AG04450 (cell line): ENCODE measurements at places on chromosomes 16 and 17.

DNA sequence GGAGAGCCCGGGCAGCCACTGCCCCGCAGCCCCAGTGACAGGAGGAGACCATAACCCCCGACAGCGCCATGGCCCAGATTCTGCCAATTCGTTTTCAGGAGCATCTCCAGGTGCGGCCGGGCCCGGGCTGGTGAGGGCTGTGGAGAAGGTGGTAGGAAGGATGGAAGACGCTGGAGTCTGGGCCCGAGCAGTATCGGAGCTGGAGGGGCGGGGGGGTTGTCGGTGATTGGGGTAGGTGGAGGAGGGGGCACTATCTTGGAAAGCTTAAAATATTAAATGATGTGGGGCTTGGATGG is 317 bp downstream of the CLTC start:
- no peak for DNase-seq

DNA sequence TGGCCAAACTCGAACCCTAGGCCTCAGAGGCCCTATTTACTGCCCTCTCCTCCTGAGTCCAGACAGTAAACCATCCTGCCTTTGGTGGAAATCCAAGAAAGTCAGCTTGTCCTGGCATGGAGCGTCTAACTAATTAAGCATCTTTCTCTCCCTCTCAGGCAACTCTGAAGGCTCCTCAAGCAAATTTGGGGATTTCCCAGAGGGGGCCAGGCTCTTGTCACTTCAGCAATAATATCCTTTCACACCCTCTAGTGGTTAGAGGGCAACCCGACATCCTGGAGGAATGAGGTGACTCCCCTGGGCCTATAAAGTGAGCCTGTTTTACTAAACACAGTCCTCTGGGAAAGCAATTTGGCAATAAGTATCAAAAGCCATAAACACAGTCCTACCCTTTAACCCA is 60.4 kb downstream of the NOG start:
- no peak for DNase-seq

DNA sequence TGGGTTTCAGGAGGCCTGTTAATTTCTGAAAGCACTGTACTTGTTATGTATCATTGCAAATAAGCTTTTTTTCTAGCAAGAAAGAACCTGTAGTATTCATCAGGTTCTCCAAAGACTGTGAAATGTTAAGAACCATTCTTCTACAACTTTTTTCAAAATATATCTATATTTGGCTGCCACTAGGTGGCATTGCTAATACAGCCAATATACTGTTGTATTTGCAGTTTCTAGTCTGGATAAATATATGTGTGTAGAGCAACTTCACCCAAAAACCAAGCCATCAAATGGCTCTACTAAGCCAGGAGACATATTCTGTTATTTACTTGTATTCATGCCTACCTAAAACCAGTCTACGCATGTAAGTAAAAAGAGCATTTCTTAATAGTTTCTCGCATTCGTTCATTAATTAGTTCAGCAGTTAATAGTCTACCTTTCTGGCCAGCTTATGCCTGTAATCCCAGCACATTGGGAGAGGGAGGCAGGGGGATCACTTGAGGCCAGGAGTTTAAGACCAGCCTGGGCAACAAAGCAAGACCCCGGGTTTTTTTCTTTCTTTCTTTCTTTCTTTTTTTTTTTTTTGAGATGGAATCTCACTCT is 39.5 kb downstream of the VMP1 start:
- DNase-seq = no peak

- DNase-seq = no peak
Measured at GRCh38 chr16:31043898-31044481, 10.6 kb downstream of the STX4 start.

- no peak for DNase-seq
Measured at GRCh38 chr16:11135464-11135973, 120.5 kb downstream of the SOCS1 start.

GRCh38 chr16:4702466-4702808 is 9.1 kb downstream of the NUDT16L1 start:
- DNase-seq = no peak

- no peak for DNase-seq
Measured at GRCh38 chr17:44673893-44674292, 15.7 kb downstream of the CCDC43 start.

DNA sequence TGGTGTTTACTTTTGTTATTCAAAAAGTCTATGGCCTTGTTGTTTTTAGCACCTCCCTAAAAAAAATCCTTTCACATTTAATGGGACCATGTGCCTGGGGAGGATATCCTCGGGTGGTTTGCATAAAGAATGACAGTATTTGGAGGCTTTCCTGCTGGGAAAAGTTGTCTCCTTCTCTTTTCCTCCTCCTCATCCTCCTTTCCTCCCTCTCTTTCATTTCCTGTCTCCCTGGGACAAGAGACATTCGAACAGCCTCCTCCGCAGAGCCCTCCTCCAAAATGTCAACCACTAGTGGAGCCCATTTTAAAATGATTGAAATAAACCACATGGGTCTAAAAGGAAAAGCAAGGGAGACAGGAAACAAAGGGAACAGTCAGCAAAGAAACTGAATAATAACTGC is 67.4 kb downstream of the MYH13 start:
- DNase-seq = no peak

- DNase-seq = no peak
Measured at GRCh38 chr17:15650741-15651582, 31.5 kb upstream of the FBXW10B start.

- DNase-seq = no peak
Measured at GRCh38 chr17:75898791-75899190, 2.0 kb upstream of the TRIM65 start.

GRCh38 chr16:55911616-55912015 is 36.4 kb upstream of the CES5A start:
- no peak for DNase-seq

DNA sequence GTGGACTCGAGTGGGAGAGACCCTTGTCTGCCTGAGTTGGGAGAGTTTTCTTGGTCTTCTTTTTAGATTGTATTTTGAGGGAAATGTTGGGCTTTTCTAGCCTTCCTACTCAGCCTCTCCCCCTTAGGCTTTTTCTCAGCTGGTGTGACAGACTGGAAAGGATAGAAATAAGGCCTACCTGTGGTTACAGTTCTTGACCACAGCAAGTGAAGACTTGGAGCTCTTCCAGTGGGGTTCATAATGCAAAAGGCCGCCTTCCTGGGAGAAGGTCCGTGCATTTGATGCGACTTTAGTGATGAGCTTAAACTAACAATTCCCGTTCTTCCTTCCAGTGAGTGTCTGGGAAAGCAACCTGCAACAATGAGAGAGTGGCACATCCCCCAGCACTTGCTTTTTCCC is 56.8 kb downstream of the B9D1 start:
- no peak for DNase-seq
